Stimulated activated CD8-positive, alpha-beta memory T cell treated with anti-CD3 and anti-CD28 coated beads, Interleukin-15, amount 100 ng/mL, for 48 hours (primary cell): ENCODE measurements at places on chromosomes 6 and 20.

DNA sequence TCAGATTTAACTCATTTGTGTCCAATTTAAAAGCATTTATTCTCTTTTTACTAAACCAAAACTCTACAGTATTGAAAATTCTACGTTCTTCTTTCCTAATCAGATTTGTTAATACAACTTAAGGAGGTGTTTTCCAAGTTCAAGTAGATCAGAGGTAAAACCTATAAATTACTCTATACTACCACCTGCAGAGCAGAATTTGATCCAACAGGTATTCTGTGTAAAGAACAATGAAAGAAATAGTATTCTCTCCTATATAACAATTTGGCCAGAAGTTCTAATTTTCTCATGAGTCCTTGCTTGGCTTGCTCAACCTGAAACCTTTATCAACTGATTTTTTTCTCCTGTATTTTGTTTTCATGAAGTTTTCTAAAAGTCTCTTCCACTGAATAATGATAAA, 28.5 kb upstream of the DST start:
- DNase-seq, result no peak

DNA sequence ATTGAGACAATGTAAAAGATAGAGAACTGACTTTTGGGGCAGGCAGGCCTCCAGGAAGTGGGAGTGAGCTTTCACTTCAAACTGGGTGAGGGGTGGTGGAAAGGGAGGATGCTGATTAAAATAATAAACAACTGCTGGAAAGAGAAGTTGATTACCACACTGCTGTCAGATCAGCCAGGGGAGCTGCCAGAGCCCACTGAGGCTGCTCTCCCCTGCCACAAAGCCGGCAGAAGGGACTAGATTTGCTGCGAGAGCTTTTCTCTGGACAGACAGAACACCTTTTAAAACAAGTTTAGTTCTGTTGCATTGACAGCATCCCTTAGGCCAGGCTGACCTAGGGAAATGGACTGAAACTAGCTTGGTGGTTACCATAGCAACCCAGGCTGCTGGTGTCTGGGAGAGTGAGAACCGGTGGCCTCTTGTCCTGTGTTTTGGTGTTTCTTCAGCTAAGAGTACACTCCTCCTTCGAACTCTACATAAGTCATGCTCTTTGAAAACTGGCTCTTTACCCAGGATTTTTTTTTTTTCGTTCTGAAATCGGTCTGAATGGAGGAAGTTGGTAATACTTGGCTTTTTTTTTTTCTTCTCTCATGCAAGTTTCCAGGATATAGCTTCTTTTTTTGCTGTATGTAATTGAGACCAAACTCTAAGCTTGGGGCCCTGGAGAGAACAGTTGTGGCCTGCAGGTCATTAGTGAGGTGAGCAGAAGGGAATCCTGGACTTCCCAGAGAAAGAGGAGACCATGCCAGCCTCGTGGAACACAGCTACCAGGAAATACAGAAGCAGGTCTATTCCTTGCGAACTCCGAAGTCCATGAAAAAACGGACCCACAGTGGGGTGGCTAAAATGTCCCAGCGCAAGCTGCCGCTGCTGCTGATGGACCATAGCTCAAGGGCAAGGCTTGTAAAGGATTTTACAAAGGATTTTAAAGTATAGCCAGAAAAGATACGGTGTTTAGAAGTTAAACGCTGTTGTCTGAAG, 374.4 kb downstream of the UTRN start:
- DNase-seq, result no peak

DNA sequence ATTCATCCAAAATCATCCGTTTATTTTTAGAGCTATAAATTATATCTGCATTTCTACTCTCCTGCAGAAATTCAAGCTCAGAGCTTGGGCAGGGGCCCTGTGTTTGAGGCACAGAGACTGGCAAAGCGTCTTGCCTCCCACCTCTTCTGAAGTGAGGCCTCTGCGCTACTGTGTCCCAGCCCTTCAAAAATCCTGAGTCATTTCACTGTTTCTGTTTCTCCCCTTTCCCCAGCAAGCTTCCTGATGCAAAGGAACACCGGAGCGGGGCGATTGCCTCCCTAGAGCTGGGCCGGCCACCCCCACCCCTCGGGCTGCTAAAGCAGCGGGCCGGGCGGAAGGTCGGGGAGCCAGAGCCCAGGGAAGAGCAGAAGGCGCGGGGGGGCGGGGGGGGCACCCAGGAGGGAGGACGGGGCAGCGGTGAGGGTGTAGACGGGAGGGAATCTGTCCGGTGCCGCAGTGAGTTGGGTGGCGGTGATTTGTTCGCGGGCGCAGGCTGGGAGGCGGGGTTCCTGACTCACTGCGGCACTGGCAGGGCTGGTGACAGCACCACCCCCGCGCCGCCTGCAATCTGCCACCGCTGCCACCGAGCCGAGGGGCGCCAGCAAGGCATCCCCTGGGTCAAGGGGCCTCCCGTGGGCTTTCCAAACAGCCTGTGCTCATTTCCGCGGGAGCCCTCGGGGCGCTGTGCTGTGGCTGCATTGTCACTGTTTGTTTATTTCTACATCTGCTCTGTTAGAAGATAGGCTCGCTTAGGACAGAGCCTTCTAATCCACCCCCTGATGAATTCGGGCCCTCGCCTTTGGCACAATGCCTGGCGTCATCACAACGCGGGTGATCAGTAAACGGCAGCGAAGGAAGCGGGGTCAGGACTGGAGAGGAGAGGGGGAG, 46.5 kb upstream of the SNAP25 start:
- DNase-seq, result peak; percentile 22

GRCh38 chr20:2946988-2947961, 74.0 kb downstream of the PTPRA start:
- DNase-seq, result no peak

GRCh38 chr6:39714802-39715201, 10.4 kb downstream of the KIF6 start:
- no peak for DNase-seq

DNA sequence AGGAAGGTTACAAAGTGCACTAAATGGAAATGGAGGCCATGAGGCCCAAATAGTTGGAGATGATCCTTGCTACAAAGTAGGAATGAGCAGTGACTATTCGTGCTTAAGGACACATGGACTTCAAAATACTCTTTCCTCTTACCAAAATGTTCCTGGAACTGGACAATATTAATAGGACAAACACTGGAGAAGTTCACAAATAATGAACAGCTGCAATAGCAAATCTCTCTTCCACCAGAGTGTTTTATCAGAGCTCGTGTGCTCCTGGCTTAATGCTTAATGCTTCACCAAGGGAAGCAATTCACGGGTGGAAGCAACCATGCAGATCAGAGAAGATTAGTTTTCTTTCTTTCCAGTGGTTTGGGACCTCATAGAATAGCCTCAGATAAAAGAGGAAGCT, 435.4 kb downstream of the BCKDHB start:
- no peak for DNase-seq

DNA sequence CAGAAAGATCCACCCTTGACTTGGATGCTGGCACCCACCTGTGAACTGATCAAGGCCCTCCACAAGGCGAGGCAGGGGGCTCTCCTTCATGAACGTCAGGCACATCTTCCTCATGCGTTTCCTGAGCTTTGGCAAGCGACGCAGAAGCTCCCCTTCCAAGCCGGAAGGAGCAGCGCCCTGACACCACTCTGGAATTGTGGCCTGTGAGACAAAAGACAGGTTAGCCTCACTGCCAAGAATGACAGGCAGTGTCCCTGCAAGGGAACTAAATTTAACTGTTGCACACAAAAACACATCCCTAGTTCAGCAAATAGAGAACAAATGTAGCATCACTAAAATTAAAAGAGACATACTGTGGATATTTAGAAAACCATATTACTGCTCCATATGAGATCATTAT, 42.0 kb upstream of the LYRM2 start:
- no peak for DNase-seq

DNA sequence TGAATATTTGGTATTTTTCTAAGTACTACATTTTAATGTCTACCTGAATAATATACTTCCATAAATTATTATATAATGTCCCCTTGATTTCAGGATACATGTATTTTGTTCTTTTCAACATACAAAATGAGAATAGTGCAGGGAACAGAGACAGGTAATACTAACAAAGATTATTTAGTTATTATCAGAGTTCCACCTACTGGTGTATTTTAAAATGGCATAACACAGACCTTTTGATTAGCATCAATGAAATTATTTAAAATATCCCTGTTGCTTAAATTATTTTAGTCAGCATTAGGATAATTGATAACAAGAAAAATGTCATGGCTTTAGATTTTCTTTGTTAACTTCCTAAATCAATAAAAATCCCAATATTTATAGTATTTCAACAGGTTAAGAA, 184.0 kb downstream of the PRDM13 start:
- no peak for DNase-seq

DNA sequence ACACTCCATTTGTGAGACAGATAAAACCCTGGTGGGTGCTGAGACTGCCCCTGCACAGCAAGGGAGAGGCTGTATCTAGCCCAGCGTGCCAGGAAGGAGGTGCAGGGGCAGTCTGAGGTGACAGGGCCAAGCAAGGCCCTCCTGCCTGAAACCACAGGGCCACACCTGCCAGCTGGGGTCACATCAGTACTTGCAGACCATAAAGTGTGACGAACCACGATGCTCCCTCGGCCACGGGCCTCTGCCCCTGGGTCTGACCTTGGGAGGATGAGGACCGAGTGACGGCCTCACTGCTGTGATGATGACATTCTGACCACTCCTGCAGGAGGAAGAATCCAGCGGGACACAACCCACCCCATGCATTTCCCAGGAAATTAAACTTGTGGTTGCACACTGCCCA, 75.1 kb downstream of the NINL start:
- no peak for DNase-seq

DNA sequence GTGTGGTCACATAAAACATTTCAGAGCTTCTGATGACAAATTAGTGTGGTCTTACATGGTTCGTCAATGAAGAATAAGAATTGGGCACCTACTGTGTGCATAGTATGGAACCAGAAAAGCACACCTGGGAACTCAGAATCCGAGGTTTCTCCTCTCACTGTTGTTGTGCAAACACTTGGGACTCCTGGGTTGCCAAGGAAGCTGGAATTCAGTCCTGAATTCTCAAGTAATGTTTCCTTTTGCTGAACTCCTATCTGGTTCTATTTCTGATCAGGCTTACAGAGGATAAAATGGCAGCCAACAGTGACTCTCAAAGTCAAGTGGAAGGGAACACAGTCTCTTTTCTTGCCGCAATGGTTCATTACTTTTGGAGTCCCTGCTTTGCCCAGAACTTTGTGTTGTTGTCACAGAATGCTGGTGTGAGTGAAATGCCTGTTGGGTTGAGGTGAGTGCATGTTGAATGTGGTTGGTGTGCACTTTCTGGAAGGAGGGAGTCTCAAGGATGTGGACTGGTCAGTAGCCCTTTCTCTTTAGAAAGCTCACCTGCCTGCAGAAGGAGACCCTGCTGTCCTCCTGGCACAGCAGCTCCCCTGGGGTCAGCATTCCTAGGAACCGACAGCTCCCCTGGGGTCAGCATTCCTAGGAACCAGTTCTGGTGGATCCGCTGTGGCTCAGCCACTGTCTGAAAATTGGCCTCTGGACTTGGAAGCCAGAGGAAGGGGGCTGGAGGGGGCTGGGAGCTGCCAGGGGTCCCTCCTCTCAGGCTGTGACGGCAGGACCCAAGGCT, 1.4 kb downstream of the UNC93A start:
- DNase-seq, result no peak

- DNase-seq, result no peak
Measured at GRCh38 chr6:107328081-107328480, 131.3 kb downstream of the PDSS2 start.

DNA sequence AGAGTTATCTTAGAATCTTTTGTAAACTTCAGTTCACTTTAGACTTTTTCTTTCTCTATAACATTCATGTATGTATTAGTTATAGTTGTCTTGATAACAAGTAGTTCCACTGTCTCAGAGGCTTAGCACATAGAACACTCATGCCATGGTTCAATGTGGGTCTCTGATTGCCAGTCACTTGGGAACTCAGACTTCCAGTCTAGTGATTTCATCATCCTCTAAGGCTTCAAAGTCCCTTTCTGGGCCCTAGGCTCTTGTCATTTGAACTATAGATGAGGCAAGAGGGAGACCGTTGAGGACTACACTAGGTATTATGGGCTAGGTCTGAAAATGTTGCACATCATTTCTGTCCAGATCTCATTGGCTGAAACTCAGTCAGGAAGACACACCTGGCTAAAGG, 8.4 kb upstream of the EEF1E1 start:
- DNase-seq, result no peak

DNA sequence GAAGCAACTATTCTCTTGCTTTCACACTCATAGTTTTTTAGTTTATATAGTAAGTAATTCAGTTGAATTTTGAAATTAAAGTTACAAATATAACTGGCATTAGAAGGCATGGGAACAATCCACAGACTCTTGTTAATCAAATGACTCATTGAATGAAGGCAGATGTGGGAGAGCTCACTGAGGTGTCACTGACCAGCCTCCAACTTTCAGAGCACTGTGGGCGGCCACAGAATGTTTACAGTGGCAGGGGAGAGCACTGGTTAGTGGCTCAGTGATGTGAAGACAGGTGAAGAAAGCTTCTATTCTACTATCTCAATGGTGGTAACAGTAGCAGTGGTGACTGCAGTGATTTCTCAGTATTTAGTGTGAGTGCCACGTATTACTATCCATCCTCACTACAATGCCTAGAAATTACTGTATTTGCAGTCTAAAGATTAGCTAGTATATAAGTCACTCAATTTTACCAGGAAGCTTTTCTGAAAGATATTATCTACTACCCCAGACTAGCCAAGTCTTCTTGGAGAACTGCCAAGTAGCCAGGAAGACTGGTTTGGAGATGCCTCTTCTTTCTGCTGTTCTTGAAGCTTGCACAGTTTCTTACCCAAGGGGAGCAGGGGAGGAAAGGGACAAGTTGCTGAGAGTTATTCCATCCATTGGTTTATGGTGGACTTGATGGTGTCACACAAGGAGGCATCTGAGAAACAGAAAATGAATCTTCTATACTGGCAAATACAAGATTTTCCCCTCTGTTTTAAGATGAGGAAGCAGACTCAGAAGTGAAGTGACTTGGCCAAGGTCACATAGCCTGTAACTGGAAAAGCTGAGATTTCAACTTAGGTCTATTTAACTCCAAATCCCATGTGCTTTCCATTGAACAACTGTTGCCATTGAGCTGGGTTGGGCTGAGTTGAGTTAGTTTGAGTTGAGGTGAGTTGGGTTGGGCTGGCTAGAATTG, 231.2 kb downstream of the ANKRD60 start:
- no peak for DNase-seq

GRCh38 chr6:70168681-70169377, 134.1 kb downstream of the COL9A1 start:
- no peak for DNase-seq

GRCh38 chr20:23371496-23371895, 9.5 kb downstream of the GZF1 start:
- DNase-seq, result no peak

DNA sequence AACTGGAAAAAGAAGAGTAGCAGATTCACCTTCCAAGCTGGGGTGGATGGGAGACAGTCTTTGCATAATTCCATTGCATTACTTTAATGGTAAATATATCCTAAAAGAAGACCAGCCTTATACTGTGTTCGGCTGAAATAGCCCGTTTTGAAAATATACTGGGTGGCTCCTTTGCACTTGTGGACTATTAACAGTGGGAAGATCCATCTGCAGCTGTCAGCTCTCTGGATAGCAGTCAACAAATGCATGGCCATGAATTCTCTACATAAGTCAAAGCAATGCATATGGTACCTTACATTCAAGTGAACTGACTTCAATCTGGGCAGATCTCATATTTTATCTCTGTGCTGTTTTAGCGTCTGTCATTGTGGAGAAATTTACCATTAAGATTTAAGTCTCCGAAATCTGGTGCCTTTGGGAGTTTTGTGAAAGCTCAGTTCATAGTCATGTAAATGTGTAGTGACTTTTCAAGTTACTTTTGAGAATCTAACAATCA, 400.6 kb upstream of the RNF217 start:
- DNase-seq, result no peak
